Heart left ventricle (tissue), 16 donors: ENCODE measurements at places on chromosomes 16 and 17.

DNA sequence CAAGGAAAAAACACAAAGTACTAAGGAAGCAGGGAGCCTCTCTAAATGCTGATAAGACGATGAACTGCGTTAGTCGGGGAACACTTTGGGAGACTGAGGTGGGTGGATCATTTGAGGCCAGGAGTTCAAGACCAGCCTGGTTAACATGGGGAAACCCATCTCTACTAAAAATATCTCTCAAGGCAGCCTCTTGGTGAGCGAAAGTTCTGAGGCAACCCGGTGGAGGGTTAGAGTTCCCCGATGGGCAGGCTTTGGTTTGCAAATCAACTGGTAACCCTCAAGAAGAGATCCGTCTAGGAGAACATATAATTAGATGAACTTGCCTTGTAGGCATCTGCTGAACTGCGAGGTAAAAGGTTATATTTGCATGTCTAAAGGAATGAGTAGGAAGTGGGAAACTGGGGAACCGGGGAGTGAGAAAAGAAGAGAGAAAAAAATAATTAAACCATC, 44.6 kb downstream of the WSB1 start:
- DNase-seq: no peak

DNA sequence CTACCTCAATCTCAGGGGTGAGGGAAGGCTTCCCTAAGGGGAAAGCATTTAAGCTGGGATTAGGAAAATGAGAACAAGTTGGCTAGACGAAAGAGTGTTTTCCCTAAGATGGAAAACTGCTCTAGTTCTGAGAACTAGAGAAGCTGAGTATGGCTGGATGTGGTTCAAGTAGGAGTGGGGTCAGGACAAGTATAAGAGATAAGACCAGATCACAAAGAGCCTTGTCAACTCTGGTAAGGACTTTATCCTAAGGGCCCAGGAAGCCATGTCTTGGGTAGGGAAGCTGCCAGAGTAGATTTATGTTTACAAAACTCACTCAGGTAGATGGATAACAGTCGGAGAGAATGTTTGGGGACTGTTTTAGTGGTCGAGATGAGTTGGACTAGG, 1.7 kb downstream of the ANKS4B start:
- DNase-seq: no peak

DNA sequence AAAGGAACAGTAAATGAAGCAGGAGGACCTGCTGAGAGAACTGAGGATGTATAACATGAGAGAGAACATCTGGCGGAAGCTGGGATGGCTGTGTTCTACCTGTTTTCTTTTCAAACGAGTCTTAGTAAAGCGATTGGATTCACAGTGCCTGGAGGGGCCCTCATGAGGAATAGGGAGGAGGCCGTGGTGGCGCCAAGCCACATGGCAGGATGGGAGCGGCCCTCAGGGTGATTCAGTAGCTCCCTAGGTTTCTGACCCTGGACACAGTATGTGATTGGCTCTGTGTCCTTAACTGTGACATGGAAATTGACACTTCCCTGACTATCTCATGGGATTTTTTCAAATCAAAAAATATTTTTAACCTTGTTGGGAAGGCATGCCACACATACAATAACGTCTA, 32.1 kb downstream of the USP43 start:
- no peak for DNase-seq

DNA sequence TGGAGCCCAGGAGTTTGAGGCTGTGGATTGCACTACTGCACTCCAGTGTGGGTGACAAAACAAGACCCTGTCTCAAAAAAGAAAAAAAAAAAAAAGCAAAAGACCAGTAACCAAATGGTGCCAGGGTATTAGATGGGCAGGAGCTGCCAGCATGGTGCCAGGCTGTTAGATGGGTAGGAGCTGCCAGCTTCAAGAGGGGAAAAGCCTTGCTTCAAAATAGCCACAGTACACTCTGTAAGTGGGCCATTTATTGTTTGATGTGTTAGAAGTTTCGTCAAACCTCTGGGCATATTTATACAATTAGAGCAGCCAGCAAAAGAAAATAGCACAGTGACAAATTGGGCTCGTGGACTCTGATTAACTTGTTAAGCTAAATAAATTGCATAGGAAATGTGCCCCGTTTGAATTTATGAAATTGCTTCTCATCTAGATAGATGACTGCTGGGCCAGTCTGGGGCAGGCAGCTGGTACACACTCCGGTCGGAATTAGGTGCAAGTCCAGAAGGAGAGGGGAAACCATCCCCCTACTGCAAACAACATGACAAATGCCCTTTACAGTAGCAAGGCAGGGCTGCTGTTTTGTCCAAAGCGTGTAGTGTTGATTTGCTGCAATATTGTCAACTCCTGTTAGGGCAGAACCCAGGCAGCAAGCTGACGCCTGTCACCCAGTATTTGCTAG, 126.3 kb upstream of the IRX3 start:
- DNase-seq: no peak

DNA sequence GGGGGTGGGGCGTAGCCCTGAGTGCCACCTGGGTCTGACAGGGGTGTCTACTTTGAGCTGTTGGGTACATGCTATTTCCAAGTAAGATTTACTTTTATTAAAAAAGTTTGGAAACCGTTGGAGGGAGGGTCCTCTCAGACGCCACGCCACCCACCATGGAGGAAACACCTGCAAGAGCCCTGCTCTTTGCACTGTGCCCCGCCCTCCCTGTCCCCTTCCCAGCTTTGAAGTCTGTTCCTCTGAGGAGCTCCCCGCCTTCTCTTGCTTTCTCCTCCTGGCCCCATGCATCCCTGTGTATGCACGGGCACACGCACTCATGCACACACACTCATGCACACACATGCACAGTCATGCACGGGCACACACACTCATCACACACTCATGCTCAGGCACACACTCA, 15.5 kb downstream of the ADGRG1 start:
- no peak for DNase-seq

- peak; percentile 75 for DNase-seq
Observed at GRCh38 chr17:56908001-56908542, 5.8 kb downstream of the TRIM25 start.

GRCh38 chr16:56841233-56841632, 23.8 kb upstream of the SLC12A3 start:
- DNase-seq: no peak

GRCh38 chr17:48722915-48723422, at the start of gene PRAC2:
PRAC2 (plus strand) TSS chr17:48723185; CDS start chr17:48724411, 1,226 bp downstream.
- no peak for DNase-seq

DNA sequence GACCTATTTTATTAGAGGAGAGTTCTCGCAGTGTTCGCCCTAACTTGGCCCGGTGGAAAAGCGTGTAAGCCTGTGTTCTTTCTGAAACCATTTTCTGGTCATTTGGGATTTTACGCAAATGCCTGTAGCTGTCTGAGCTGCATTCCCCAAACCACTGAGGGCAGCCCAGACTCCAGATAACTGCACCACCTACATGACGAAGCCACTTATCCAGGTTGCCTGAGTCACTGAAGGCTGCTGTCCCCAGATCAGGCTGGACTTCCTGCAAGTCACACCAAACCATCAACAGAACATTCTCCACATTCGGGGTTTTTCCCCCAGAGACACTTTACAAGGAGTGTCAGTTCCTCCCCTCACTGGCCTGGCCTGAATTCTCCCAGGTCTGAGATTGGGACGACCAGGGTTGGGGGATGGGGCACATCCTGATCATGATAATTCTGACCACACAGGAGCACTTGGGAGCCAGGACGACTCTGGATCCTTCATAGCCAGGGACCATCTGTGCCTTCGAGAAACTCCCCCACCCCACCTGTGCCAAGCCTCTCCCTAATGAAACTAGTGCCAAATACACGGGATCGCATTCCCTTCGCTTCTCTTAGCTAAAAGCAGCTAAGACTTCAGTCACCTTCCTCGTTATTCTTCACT, 2.3 kb downstream of the RPRML start:
- no peak for DNase-seq
